ENCODE measurements at places on chromosomes 1 and 21.

DNA sequence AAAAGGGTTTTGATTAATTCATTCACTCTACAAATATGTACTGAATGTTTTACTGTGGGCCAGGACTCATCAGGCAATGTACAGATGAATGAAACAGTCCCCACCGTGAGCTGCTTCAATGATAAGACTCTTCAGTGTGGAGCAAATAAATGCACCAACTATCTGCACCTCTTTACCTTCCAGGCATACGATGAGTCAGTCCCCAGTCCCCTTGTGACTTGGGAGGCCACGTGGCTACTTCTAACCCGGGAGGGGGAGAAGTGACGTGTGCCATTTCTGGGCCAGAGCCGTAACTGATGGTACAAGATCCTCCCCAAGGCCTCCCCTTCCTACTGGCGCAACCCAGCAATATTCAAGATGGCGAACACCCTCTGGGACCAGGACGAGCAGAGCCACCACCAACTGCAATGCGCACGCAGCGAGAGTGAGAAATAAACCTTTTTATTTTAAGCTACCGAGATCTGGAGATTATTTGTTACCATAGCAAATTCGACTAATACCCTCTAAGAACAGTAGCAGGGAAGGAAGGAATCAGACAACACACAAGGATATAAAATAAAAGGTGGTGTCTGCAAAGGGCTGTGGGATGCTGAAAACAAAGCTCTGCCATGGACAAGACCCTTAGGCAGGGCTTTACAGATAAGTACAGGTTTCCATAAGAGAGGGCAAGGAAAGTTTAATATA is 74.5 kb downstream of the NPHP4 start:
- DNase-seq = no peak

DNA sequence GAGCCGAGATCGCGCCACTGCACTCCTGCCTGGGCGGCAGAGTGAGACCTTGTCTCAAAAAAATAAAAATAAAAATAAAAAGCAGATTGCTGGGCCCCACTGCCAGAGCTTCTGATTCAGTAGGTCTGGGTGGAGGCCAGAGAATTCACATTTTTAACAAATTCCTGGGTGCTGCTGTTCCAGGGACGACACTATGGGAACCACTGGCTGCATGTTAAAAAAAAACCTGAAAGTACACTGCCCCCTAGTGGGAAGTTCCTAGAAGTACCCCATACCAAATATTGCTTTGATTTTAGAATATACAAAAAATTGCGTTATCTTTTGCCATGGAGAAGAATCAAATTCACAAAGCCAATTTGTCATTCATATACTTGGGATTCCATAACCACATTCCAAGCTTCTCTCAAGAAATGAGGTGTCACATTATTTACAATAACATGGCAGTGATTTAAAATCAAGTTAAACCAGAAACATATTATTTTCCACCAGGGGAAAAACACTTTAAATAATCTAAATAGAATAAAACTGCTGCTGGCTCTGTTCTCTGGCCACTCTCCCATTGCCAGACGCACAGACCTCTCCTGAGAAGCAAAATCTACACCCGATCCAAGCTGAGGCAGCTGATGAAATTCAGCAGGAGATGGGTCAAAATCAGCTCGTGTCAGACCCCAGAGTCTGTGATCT is 27.4 kb downstream of the SYF2 start:
- DNase-seq = no peak

DNA sequence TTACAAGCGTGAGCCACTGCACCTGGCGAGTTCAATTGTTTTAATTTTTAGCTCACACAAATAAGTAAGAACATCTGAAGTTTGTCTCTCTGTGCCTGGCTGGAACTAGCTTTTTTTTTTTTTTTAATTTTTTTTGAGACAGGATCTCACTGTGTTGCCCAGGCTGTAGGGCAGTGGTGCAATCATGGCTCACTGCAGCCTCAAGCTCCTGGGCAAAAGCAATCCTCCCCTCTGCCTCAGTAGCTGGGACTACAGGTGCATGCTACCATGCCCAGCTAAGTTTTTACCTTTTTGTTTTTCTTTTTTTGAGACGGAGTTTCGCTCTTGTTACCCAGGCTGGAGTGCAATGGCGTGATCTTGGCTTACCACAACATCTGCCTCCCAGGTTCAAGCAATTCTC is 7.9 kb downstream of the NKAIN1 start:
- DNase-seq = no peak

DNA sequence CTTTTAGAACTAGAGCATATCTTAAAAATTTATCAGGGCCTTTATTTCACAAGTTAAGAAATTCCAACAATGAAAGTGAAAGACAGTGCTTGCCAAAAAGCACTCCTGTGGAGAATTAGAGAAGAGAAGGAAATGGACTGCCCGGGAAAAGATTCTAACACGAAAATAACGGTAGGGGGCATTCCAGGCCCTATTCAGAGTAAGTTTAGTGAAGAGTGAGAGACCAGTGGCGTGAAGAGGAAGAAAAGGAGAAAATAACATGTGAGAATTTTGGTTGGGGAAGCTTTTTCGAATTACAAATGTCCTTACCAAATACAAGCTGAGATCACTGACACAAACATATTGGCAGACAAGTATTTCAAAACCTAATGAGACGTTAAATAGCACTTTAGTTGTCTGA is 38.4 kb upstream of the RBM34 start:
- DNase-seq = no peak

DNA sequence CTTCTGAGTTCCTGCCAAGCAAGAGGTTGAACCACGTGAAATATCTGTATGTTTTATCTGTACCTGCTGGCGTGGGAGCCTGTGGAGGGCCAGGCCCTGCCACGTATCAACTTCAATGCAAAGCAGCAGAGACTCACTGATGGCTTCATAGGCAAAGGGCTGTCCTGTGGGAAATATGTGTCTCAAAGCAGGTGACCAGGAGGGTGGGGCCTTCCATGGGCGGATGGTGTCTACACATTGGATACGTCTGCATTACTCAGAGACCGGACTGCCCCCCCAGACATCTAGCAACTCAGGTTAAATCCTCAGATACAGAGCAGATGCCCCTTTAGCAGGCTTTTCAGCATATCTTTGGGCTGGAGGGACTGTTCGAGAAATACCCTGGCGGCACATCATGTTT is 210.8 kb upstream of the C1orf174 start:
- no peak for DNase-seq

- DNase-seq = no peak
These were observed 16.7 kb upstream of the ACBD3 start for GRCh38 chr1:226203240-226203639.
